Activated naive CD4-positive, alpha-beta T cell treated with anti-CD3 and anti-CD28 coated beads, Interleukin-2, amount 10 ng/mL, durations not matched to agents 7 days and 5 days (primary cell): ENCODE measurements at places on chromosomes 12 and 14.

DNA sequence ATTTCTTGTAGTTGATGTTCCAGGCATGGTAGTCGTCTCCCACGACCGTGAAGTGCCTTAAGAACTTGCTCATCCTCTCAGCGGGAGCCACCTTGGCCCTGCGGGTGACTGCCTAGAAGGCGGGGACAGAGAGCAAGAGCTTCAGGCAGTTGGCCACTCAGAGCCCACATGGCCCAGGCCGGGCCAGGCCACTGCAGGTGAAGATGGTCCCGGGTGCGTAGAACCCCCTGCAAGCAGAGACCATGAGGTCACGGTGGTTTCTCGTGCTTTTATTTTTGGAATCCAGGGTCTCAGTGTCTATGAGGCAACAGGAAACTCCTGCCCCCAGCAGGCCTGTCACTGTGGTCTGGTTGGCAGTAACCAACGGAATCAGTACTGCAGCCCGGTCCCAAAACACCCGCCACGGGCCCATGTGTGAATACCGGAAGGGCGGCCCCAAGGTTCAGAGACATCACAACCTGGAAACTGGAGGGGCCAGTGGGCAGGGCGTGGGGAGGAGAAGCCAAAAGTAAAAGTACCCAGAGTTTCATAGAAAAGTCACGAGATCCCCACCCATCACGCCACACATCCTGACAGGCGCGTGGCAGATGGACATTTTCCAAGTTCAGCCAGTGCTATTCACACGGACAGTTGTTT, 27.5 kb downstream of the HVCN1 start:
- peak; percentile 69 for DNase-seq

GRCh38 chr14:70257526-70257925, 68.8 kb upstream of the SLC8A3 start:
- peak; percentile 43 for DNase-seq

GRCh38 chr12:57234571-57235016, 5.1 kb downstream of the SHMT2 start:
- DNase-seq = no peak

DNA sequence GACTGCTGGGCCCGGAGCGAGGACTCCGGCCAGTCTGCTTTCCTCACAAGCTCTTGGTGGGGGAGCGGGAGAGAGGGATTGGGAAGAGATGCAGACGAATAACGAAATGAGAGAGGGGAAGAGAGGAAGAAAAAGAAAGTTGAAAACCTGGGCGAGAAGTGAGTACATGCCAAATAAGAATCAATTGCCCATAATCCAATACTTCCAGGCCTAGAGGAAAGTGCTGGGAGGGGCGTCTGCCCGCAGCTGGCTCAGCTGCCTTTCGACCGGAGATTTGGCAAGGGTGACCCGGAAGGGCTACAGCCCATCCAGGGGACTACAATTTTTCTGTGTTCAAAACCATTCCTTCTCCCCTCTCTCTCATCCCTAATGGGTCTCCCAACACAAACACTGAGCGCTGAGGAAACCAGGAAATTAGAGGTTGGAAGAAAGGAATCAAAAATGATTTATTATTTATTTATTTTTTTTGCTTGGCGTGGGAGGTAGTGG, 4.9 kb downstream of the NKX2-1 start:
- no peak for DNase-seq

- no peak for DNase-seq
Measured at GRCh38 chr14:98953551-98954348, 318.2 kb downstream of the BCL11B start.

DNA sequence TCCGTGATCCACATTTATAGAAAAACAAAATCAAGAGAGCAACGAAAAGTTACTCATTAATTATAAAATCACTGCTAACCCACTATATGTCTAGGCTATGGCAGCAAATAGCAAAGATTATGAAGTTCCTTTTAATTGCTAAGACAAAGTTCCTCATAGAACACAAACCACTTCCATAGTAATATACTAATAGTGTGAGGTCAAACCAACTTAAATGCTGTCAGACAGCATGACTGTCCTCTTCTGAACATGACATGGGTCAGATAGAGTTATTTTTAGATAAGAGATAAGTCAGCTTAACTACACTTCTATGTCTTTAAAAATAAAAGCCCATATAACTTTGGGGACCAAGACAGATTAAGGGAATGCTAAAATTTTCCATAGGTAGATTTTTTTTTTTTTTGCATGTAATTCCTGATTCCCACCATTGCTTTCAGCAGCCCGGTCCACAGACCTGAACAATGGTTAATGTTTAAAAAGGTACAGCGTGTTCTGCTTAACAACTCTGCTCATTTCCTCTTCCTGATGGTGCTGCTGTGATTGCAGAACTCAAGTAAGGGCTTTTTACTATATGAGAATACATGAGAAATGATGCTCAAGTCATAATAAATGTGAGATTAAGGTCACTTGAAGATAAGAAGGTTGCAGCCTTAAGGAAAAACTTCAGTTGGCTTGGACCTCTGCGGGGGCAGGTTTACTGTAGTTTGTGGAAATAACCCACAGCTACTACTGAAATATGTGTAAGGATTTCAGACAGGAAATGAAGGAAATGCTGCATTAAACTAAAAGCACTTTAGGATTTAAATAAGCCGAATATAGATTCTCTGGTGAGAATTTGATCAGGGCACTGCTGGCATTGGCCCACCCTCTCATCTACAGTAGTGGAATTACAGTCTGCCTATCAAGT, 37.7 kb upstream of the DUSP6 start:
- DNase-seq = no peak

GRCh38 chr14:63594455-63595372, 47.0 kb downstream of the WDR89 start:
- DNase-seq = no peak

DNA sequence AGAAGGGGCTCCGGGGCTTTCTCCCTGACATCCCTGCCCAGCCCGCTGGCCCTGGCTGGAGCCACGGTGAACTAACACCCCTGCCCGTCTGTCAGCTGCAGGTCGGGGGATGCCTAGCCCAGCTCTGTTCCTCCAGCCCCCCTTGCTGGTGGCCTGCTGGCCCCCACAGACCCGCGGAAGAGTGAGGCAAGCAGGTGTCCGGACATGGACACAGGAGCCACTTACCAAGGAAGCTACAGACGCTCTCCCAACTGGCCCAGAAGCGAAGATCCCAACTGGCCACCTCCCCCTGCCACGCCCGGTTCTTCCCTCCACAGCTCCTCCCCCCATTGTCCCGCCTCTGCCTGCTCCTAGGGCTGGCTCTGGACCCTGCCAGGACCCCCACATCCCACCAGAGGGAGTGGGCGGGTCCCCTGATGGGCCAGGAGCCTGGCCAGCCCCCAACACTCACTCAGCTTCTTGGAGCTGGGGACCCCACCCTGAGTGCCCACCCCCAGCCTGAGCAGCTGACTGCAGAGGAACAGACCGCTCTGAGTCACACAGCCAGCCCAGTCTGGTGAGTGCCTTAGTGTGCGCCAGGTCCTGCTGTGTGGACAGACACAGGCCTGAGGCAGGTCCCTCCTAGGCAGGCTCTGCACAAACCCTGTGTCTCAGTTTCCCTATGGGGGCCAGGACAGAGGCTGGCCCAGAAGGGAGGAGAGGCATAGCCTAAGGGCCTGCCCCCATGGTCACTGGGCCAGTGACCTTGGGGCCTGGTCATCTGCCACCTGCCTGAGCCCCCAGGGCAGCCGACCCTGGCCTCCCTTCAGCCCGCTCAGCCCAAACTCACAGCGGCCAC, 7.7 kb downstream of the AHNAK2 start:
- no peak for DNase-seq

- DNase-seq = no peak
Measured at GRCh38 chr14:63912286-63912685, 59.5 kb downstream of the SYNE2 start.

DNA sequence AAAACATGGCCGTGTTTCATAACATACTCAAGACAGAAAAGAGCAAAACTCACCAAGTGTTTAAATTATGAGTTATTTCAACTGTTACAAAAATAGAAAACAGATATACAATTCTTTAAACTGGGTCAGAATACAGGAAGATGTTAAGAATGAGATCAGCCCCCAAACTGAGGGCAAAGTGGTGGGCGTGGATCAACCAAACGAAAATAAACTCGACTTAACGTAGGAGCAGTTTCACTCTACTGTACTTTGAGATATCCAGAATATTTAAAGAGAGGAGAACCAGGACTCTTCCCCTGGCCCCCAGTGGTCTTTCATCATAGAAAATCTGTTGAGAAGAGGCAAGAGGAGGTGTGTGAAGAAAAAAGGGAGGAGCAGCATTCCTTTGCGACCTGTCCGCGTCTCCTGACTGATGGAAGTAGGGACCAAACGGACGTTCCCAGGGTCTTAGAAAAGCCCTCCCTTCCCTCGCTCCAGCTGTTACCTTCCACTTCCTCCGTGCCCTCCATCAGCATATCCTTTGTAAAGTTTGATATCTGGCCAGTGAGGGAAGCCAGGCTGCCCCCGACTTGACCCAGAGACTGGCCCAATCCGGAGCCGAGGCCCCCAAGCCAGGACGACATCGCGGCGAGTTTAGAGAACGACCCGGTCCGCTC, 668 bp downstream of the TRIP11 start:
- peak; percentile 34 for DNase-seq

GRCh38 chr12:60263836-60264493, 668.1 kb downstream of the SLC16A7 start:
- DNase-seq = no peak

DNA sequence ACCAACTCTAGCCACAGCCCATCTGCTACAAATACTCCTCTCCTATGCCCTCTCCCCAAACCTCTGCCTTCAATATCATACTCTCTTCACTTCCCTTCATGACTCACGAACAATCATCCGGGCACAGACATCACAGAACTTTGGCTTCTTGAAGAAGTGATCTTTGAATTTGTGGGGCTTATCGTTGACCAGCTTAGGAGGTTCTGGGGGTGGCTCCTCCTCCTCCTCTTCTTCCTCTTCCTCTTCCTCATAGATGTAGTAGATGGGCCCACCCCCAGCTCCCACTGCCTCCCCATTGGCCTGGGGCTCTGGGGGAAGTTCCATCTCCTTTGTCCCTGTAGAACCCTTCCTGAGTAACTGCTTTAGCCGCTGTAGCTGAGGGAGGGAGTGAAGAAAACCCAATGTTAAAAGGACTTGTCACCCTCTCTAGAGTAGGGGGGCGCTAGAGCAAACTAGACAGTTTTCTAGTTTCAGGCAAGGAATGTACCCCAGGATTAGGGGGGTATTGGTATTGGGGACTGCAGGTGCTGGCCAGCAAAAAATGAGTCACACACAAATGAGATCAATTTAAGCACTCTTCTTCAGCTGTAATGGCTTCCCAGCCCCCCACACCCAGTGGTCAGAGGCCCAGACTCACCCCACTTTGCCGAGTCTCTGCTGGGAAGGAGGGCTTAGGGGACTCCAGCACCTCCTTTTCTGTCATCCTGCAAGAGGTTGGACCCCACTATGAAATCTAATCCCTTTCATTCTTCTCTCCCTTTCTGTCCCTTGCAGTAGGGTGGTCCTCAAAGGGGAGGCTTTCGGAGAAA, 1.8 kb downstream of the STAC3 start:
- no peak for DNase-seq

DNA sequence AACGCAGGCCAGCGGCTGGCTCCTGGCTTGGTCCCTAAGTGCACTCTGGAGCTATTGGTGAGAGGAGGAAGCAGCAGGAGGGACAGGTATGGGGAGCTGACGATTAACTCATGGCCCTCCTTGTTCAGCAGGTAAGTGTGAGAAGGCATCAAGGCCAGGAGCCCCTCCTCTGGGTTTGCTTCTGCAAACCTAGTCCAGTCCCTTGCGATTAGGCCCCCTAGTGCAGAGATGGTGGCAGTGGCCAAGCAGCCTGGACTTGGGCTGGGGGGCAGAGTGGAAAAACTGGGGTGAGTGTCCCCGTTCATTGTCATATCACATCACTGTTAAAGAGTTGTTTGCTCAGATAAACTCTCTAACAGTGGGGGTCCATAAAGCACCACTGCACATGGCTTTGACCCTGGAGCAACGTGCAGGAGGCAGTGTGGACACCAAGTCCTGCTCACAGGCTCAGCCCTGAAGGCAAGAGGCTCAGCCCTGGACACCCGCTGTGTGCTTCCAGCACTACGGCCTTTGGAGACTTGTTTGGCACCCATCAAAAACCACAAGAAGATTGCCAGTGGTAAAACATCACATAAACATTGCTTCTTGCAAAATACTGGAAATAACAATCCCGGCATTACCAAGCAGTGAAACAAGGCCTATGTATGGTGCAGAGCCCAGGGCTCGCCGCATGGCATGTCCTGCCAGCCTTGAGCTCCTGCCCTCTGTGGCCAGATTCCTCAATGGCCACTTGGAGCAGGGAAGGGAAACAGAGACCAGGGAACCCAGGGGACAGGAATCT, 184.3 kb upstream of the RTL1 start:
- DNase-seq = no peak

GRCh38 chr14:23608454-23608853, 27.7 kb upstream of the DHRS2 start:
- DNase-seq = no peak

DNA sequence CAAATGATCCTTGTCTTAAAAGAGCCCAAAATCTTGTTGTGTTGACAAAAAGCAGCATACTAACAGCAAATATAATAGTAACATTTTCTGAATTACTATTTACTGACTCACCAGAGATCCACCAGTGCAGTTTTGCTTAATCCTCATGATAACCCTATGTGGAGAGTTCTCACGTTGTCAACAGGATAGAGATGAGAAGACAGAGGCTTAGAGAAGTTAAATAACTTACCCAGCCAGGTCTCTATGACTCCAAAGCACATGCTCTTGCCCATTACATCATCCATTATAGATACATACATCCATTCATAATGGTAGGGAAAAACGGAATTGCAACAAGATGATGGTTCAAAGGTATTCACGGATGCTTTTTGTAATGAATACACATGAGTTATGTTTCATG, 111.9 kb downstream of the PAX9 start:
- DNase-seq = no peak

- no peak for DNase-seq
Measured at GRCh38 chr14:31205681-31206535, 1.7 kb downstream of the HECTD1 start.

DNA sequence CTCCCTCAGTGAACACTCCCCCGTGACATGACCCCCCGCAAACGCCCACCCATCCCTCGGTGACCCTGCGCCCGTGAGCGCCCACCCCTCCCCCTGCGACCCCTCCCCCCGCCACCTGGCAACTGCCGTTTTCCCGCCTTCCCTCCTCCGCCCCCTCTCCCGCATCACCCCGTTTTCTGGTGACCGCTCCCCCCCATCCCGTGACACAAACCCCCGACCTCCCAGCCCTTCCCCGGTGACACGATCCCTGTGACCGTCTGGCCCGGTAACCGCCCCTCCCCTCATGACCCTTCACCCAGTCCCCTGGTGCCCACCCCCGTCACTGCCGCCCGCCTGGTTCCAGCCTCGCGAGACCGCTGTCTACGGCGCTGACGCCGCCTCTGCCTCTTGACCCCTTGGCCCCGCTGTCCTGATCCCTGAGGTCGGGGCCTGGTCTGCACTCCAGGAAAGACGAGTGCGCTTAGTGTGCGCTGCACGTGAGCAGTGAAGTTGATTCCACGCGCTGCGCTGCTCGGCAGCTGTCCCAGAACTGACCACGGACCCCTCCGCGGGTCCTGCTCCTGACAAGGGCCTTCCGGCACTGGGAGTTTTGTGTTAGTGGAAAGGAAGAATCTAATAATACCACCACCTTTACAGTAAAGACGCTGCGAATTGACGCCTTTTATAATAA, 59.4 kb downstream of the DDX51 start:
- peak; percentile 76 for DNase-seq

- peak; percentile 77 for DNase-seq
Measured at GRCh38 chr14:24310646-24311604, at the start of gene LTB4R. Gene LTB4R, plus strand, starts transcription at chr14:24311502. Its CDS starts 4,150 bp downstream, at chr14:24315652.
